ENCODE measurements at places on chromosomes 2 and 18.

DNA sequence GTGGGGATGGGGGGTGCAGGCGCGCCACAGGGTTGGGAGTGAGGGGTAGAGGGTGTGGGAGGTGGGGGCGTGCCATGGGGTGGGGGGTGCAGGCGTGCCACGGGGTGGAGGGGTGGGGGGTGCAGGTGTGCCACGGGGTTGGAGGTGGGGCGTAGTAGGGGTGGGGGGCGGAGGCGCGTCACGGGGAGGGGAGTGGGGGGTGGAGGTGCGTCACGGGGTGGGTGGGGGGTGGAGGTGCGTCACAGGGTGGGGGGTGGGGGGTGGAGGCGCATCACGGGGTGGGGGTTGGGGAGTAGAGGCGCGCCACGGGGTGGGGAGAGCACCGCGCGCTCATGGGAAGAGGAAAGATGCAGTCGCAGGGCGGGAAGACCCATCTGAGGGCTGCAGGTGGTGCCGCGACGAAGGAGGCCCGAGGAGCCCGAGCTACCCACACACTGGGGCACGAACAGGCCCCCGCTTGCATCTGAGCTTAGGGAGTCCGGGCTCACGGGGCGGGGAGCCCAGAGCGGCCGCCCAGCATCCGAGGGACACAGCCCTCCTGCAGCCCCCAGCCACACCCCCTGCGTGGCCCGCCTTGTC lies 37.5 kb downstream of the SNED1 start:
- no peak for DNase-seq

DNA sequence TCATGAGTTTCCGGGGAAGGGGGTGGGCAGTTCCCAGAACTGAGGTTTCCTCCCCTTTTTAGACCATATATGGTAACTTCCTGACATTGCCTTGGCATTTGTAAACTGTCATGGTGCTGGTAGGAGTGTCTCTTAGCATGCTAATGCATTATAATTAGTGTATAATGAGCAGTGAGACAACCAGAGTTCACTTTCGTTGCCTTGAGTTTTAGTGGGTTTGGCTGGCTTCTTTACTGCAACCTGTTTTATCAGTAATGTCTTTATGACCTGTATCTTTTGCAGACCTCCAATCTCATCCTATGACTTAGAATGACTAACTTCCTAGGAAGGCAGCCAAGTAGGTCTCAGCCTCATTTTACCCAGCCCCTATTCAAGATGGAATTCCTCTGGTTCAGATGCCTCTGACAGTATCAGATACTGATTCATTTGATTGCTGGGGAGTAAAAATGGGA lies 447.3 kb downstream of the XIRP2 start:
- no peak for DNase-seq

- peak; percentile 38 for DNase-seq
Observed at GRCh38 chr2:196329959-196330358, 158.6 kb upstream of the STK17B start.

DNA sequence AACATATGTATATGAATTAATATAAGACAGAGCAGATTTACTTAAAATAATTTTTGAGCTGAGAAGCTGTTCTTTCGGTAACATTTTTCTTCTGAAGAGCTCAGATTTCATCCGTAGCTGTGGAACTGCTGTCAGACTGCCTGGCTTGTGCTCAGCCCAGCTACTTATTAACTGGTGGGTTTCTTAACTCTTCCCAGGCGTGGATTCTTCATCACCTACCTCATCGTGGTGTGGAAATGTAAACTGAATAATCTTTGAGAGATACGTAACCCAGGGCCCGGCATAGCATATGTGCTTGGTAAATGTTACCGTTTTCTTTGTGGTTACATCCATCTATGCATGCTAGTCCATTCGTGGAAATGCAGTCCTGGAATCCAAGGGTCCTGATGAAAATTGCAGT lies 145.0 kb downstream of the MCFD2 start:
- DNase-seq, result no peak

DNA sequence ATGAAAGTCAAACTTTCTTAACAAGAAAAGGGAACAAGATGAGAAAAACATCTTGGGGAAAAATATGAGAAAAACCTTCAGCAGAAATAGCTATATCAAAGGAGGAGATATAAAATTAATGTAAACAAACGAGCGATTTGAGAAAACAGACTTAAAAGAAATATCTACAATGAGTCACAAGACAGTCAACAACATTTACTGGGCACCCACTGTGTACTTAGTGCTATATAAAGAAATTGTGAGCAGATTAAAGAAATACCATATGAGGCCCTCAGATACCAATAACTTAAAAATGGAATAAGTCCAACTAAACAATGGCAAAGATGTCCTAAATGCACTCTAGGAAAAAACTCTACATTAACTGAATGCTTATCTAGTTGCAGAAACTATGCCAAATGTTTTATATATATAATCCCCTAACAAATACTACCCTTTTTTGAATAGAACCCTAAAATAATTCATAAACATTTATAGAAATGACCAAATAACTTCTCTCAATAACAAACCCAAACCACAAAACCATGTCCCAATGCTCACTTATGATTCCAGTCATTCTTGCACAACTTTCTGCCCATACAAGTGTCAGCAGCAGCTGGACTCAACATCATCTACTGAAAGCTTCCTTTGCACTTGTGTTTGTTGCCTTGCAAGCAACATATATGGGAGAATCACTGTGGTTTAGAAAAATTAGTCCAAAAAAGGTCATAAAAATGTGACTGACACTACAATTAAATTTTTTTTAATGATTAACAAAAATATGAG lies 83.5 kb downstream of the COBLL1 start:
- no peak for DNase-seq

- no peak for DNase-seq
Observed at GRCh38 chr18:45526114-45526841, 89.0 kb upstream of the SLC14A2 start.
